ENCODE measurements at places on chromosomes 13 and 19.

DNA sequence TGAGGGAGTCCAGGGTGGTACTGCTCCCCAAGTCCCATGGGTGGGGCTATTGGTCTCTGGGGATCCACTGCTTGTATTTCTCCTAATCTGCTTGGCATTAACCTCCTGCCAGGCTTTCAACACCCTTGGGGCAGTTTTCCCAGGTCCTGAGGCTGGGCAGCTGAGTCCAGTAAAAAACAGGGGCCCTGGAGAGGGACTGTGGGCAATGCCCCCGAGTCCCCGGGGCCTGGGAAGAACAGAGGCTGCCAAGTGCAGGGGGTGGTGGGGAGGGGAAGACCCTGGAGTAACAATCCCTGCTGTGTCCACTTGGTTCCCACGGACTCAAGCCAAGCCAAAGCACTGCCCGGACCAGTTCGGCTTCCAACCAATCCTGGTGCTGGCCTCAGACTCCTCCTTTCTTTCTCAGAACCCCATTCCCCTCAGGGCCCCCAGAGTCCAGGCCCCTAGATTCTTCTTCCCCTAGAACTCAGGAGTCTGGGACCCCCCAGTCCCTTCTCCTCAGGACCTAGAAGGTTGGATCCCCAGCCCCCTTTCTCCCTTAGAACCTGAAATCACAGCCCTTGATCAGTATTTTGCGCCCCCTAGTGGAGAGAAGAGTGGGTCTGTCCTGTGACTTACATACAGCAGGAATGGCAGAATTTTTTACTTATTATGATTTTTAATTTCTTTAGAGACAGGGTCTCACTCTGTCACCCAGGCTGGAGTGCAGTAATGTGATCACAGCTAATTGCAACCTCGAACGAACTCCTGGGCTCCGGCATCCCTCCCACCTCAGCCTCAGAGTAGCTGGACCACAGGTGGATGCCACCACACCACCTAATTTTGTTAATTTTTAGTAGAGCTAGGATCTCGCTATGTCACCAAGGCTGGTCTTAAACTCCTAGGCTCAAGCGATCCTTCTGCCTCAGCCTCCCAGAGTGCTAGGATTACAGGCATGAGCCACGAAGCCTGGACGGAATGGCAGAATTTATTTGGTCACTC, 3.7 kb upstream of the CLPTM1 start:
- DNase-seq: peak; percentile 84

DNA sequence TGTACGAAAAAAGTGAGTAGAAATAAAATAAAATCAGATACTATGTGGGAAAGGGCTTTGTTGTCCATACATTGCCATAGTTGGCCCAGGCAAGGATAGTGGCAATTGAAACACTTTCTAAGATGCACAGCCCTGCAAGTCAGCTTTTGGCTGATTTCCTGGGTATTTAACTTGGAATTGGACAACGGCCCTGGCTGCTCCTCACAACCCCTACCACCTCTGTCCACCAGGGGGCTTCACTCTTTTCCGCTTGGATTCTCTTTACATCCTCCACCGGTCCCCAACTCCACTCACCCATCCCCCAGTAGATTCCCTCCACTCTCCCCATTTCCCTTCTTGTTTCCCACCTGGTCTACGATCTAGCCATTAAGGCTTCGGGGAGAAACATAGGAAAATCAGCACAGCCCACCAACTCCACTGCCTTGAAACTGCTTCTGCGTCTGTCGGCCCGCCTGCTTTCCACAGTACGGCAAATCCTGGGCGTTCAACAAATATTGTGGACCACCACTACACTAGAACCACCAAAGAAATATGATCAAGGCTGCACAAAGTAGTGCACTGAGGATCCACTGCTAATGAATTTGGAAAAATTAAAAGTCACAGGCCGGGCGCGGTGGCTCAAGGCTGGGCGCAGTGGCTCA, 48.6 kb upstream of the GTF3A start:
- peak; percentile 53 for DNase-seq

DNA sequence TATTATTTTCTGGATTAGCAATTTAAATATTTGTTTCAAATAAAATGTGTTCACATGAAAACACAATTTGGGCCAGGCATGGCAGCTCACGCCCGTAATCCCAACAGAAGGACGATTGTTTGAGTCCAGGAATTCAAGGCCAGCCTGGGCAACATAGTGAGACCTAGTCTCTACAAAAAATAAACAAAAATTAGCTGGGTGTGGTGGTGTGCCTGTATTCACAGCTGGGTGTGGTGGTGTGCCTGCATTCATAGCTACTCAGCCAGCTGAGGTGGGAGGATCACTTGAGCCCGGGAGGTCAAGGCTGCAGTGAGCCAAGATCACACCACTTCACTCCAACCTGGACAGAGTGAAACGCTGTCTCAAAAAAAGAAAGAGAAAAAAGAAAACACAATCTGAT, 46.4 kb downstream of the KPNA3 start:
- no peak for DNase-seq

- DNase-seq: no peak
Observed at GRCh38 chr13:38328699-38329098, 21.0 kb upstream of the UFM1 start.

DNA sequence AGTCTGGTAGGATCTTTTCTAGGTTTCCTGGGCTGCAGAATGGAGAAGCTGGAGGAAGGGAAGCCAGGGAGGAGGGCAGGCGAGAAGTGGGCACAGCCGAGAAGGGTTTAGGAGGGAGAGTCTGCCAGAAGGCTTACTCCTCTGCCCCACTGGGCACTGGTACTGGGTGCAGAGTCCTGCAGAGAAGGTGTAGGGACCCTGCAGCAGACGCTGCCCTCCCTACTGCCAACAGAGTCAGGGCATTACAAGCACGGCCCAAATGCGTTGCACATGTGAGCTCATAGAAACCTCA, 726 bp upstream of the PEPD start:
- DNase-seq: no peak

GRCh38 chr13:42223681-42224080, 48.3 kb upstream of the AKAP11 start:
- DNase-seq: no peak

DNA sequence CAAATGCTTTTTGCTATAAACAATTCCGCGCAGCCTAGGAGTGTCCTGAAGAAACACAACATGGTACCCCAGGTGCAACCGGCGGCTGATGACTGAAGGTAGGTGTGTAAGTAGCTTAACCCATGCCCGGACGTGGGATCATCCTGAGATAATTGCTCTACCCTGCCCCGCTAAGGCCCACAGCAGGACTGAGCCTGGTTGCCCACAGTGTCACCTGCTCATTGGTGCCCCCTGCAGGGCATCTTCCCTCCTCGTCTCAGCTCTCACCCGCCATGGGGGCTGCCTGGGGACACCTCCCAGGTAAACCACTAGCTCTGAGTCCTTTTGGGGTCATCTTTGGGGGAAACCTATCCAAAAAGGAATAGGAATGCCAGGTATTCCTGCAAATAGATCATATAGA, 22.3 kb downstream of the TMEM161A start:
- DNase-seq: no peak

GRCh38 chr13:60035874-60036273, 127.9 kb downstream of the DIAPH3 start:
- DNase-seq: no peak

GRCh38 chr19:33675501-33676124, 53.9 kb downstream of the CHST8 start:
- peak; percentile 63 for DNase-seq

- DNase-seq: no peak
Observed at GRCh38 chr13:100536643-100537180, 51.9 kb downstream of the GGACT start.

GRCh38 chr13:31699650-31700049, 39.7 kb upstream of the RXFP2 start:
- no peak for DNase-seq

DNA sequence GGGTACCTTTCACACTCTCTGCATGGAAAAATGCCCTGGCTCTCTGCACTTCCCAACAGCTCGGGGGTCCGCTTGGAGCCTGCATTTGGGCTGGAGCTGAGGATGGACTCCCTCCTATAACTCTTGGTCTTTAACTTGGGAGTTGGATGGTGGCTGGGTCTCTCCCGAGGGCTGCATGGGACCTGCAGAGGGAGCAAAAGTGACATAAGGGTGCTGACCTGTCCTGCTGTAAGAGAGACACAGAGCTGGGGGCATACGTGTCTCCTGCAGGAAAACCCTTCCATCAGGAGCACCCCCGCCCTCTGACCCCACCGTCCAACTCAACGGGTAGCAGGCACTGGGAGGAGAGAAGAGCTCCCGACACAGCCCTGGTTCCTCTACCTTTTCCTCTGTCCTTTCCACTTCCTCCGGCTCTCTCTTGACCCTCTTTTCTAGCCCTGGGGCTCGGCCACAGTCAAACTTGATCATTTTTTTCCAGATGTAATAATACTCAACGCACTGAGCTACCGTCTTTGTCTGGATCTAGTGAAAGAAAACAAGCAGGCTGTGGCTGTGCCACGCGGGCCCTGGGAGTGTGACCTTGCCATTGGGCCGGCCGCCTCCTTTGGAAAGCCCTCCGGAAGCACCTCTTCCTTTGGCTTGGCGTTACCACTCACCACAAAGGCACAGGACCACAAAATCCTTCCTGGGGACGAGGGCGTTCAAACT, 6.8 kb upstream of the NAPA start:
- no peak for DNase-seq

DNA sequence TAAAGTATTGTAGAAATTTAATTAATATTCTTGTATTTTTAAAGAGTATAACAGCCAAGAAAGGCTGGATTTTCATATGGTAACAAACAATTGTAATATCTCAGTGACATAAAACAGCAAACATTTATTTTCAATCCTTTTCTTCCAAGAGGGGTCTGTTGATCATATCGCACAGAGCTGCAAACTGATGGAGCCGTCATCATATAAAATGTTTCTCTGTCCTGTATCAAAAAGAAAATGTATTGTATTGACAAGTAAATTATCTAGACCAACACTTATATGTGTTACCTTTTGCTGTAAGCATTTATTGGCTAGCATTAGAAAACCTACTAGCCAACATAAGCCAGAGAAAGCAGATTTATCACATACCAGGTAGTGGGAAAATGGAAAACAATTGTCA, 2861.4 kb upstream of the PCDH20 start:
- no peak for DNase-seq

- DNase-seq: peak; percentile 24
Observed at GRCh38 chr19:4866595-4867424, 657 bp downstream of the PLIN3 start.

Data from cerebellar cortex (tissue), 1 donor.